ENCODE measurements at places on chromosomes 6 and 20.

- no peak for ATAC-seq
Measured at GRCh38 chr6:150681578-150682395, 82.1 kb downstream of the PLEKHG1 start.

- peak; percentile 36 for ATAC-seq
Measured at GRCh38 chr6:3911614-3912336, 62.6 kb downstream of the FAM50B start.

DNA sequence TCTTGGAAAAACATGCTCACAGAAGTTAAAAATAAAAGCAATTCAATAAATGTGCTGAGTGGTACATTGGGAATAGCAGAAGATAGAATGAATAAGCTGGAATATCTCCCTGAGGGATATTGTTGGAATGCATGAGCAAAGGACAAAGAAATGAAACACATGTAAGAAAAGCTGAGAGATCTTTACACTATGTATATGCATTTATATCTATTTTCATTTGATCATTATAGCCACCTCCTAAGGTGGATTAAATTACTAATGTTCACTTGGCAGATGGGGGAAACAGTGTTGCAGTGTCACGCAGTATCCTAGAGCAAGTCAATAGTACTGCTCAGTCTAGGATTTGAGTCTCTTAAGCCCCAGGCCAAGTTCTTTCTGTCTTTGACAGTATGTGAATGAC lies 542.0 kb upstream of the MARCKS start:
- ATAC-seq: peak; percentile 45

GRCh38 chr20:44151621-44152416 lies 35.2 kb downstream of the JPH2 start:
- no peak for ATAC-seq

- peak; percentile 11 for ATAC-seq
Measured at GRCh38 chr20:11132819-11133415, 459.1 kb upstream of the JAG1 start.

GRCh38 chr6:10478187-10479040 lies 42.7 kb upstream of the GCNT2 start:
- no peak for ATAC-seq

GRCh38 chr20:58717278-58718091 lies 24.9 kb downstream of the NPEPL1 start:
- ATAC-seq: peak; percentile 43

GRCh38 chr6:169752074-169752623 lies 727 bp downstream of the ERMARD start:
- ATAC-seq: peak; percentile 65

DNA sequence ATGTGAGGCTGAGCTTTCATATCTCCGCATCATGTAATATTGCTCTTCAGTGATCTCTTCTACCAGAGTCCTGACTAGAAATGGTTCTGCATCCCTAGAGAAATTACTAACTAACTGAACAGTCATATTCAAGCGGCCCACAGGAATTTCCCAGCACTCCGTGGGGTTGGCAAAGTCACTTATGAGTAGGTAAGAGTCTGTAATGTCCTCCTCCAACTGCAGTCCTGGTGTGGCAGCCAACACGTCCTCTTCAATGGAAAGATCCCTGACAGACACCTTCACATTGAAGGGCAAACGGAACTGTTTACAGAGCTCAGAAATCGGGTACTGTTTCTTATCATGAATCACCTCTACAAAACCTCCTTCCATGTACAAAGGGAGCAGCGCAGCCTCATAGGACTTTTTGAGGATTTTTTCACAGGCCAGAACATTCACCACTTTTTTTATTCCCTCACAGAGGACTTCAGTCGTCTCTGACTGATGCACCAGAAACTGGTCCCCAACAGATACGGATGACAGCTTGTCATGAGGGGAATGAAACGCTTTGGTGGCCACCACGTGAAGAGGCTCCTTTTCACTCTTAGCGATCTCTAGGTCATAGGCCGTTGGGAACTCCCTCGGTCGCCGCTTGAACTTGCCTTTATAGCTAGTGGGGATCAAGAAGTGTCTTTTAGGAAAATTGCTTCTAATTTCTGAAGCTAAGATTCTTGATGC lies 87.7 kb downstream of the THEMIS start:
- ATAC-seq: no peak

GRCh38 chr6:100988391-100988984 lies 107.4 kb upstream of the ASCC3 start:
- ATAC-seq: no peak

GRCh38 chr6:45001663-45002062 lies 326.5 kb upstream of the RUNX2 start:
- ATAC-seq: no peak

DNA sequence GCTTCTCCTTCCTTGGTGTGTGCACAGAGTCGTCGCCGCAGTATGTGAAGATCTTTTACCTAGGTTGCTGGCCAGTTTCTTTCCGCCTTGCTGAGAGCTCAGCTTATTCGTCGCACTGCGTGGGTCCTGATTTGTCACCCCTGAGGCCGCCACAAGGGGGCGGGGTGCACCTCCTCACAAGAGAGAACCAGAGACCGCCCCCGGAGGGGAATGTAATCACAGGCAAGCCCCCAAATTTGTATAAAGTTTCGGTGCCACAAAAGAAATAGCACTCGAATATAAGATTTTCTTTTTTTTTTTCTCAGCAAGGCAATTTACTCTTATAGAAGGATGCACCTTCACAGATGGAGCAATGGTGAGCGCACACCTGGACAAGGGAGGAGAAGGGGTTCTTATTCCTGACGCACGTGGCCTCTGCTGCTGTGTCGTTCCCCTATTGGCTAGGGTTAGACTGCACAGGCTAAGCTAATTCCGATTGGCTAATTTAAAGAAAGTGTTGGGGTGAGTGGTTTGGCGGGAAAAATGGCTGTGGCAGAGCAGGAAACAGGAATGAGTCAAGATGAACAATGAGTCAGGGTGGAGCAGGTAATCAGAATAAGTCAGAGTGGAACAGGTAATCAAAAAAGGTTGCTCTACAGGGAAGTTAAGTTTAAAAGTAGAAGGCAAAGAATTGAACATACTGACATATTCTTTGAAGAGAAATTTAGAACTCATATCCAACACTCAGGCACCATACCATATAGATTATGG lies 19.5 kb downstream of the NCOA3 start:
- ATAC-seq: no peak

DNA sequence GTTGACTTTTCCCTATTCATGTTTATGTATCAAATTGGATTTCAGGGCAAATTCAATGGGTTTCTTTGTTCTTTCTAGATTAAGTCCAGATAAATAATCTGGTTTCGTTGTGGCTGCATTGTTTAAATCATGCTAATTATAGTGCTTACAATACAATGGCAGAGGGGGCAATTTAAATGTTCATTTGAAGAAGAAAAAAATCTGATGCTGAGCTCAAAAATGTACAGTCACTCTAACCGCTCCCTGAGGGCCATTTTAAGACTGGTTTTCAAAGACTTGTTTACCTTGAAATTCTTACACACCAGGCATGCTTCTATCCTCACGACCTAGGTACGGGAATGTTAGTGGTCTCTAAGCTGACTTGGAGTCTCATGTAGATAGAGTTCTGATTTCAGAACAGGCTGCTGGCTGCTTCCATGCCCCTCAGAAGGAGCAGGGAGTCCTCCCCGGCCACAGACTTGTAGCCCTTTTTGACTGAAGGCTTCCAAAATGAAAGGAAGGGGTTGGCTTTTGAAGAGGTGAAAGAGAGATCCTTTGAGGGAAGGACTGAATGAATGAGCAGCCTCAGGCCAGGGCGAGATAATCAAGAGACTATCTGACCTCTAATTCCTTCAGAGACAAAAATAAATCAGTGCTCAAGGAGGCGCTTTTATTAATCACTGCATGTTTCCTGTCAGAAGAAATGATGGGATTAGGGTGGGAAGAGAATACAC lies 86.1 kb upstream of the ZNF217 start:
- ATAC-seq: no peak

GRCh38 chr6:54771968-54772367 lies 74.6 kb upstream of the FAM83B start:
- ATAC-seq: no peak

- no peak for ATAC-seq
Measured at GRCh38 chr6:152151920-152152319, 344.4 kb downstream of the ESR1 start.

- no peak for ATAC-seq
Measured at GRCh38 chr6:125169058-125169457, 15.5 kb downstream of the TPD52L1 start.

DNA sequence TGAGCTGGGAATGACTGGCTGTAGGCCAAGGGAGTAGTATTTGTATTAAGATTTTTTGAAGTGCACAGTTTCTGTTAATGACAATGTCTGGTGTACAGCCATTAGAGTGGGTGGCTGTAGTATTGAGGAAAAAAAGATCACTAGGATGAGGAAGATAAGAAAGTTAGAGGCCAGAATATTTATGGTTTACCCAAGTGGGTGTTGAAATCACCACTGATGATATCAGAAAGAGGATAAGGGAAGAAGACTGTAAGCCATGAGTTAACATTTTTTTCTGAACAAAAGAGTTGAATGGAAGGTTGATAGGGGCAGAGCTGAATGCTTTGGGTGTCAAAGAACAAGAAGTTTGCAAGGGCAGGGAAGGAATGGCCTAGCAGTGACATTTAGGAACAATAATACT lies 104.7 kb downstream of the PRDM13 start:
- no peak for ATAC-seq

DNA sequence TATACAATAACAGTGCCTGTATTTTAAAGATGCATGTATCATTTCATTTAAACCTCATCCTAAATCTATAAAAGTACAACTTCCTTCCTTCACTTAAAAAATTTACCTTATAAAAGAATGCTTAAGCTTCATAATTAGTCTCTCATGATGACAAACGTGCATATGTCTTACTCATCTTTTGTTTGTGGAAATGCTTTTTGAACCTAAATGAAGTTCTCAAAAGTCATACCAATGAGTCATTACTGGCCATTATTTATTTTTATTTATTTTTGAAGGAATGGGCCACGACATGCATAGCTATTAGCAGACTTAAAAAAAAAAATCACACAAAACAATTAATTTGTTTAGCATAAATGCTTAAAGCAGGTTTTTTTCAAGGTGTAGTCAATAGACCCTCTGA lies 3.7 kb downstream of the TFB1M start:
- no peak for ATAC-seq

- peak; percentile 50 for ATAC-seq
Measured at GRCh38 chr6:54959820-54960219, 113.2 kb downstream of the FAM83B start.
